ENCODE measurements at places on chromosomes 13 and 19.

GRCh38 chr13:76677043-76677442, 209.2 kb downstream of the KCTD12 start:
- no peak for DNase-seq

DNA sequence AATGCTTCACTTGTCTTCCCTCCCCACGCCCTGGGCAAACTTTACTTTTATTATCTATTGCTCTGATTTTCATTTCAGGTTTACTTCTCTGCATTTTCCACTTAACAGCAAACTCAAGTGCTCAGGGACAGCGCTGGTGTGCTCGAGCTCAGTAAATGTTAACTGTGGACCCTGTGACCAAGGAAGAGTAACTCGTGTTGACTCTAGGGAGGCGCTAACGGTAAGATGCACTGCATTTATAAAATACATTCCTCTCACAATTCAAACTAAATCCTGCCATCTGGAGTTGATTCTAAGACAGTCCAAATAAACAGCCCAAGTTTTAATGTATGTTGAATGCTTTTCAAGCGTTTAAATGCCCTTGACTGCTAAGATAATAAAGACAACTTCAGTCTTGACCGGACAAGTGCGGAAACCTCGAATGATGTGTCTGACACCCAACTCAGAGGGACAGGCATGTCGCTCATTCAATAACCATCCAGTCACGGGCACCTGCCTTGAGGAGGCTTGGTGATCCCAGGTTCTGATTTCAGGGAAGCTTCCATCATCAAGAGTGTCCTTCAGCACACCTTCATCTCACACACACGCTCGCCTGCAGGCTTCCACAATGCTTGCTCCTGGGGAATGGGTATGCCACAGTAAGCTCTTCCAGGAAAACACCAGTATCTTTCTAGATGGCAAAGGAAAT, 93.2 kb downstream of the STK24 start:
- no peak for DNase-seq

- no peak for DNase-seq
Measured at GRCh38 chr19:43747557-43748204, 7.1 kb downstream of the SMG9 start.

DNA sequence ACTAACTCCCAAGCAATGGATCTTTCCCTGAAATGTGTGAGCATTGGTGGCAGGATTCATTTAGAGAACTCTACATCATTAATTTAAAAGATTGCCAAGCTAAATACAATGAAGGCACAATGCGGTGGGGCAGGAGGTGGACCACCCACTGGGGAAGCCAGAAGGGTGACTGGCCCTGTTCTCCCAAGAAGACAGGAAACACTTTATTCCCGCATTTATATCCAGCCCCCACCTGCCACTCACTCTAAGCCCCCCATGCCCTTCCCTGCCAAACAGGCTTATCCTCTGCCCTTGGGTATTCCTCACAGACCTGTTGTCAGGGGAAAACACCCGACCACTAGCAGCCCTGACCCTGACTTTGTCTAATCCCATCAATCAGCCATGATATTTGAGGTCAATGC, 189.1 kb upstream of the UBL3 start:
- DNase-seq = no peak

- no peak for DNase-seq
Measured at GRCh38 chr19:46408664-46409039, 4.7 kb downstream of the CCDC8 start.

DNA sequence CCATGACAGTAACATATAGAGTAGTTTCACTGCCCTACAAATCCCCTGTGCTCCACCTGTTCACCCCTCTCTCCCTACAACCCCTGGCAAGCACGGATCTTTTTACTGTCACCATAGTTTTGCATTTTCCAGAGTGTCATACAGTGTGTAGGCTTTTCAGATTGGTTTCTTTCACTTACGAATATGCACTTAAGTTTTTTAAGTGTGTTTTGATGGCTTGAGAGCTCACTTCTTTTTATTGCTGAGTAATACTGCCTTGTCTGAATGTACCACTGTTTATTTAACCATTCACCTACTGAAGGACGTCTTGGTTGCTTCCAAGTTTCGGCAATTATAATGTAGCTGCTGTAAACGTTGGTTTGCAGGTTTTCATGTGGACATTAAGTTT, 175.1 kb downstream of the ITGBL1 start:
- no peak for DNase-seq

DNA sequence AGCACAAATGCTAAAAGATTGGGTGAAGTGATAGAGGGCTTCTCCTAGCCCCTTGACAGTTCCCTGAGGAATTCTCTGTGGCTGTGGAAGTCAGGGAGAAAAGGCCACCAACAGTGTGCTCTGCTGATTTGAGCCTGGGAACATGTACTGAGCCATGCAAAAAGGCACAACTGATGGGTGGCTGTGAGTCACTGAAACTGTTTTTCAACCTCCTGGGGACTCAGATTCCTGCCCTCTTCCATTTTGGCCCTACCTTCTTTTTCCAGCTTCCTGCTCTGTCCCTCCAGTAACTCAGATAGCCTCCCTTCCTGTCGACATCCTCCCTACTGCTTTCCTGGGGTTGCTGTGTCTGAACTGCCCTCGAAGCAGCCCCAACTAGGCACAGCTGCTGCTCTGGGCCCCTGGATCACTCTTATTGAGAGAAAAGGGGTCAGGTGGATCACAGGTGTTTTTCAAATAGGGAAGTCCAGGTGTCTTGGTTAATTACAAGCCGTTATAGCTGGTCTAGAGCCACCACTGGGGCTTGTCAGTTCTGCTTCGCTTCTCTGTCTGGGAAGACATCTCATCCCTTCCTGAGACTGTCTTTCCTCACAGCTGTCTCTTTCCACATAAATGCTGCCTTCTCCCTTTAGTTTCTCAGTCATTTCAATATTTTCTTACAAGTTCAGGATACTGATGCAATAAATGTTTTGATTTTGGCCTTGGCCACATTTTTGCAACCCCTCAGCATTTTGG, 13.7 kb downstream of the FAM124A start:
- no peak for DNase-seq

- DNase-seq = no peak
Measured at GRCh38 chr19:10878253-10878652, 6.9 kb downstream of the CARM1 start.

- no peak for DNase-seq
Measured at GRCh38 chr13:113002206-113002912, 33.3 kb downstream of the MCF2L start.

GRCh38 chr19:38221919-38222830, 1.8 kb downstream of the DPF1 start:
- DNase-seq = no peak

DNA sequence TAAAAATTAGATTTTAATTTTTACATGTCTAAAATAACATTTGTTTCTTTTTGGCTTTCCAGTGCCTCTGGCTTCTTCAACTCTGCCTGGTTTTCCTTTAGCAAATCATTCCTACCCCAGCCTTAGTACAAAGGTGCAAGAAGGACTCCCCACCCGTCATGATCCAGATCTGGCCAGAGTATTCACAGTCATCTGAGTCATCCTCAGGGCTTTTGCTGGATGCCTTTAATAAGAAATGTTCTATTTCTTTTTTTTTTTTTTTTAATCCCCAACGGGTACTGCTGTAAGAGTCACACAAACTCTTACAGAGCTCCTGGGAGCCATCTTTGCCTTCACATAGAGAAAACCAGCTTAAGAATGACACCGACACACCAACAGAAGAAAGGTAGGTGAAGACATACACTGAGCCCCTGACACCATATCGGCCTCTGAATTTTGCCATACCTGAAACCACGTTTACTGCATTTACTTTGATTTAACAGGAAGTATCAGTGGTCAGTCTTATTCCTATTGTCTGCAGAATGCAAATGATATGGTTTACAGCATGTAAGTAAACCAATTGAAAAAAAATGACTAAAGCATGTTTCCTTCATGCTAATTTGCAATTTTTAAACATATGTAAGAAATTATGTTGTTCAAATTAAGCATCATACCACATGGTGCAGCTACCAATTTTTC, 184.4 kb downstream of the NALCN start:
- DNase-seq = no peak

GRCh38 chr13:44755872-44756271, 179.7 kb upstream of the TSC22D1 start:
- no peak for DNase-seq

GRCh38 chr13:44158881-44159632, 214.6 kb upstream of the SERP2 start:
- DNase-seq = no peak

GRCh38 chr19:6476155-6476895, 5.3 kb downstream of the DENND1C start:
- peak; percentile 69 for DNase-seq

DNA sequence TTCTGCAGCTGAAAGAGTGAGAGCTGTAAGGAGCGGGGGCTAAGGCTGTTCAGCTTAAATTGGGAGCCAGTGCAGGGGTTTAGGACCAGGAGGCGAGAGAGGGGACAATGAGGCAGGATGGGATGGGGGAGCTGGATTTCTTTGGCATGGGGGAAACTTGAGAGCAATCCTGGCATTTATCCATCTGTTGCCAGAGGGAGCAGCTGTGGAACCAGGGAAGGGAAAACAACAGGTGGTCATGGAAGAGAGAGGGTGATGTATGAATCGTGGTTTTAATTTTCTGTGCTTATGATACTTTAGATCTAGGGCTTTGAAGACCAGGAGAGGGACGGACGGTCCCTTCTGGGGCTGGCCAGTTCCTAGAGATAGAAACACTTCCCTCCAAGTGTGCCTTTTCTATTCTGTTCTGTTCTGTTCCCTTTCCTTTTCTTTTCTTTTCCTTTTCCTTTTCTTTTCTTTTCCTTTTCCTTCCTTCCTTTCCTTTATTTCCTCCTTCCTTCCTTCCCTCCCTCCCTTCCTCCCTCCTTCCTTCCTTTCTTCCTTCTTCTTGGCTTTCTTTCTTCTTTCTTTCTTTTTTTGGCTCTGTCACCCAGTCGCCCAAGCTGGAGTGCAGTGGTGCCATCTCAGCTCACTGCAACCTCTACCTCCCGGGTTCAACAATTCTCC, 16.0 kb upstream of the CCL25 start:
- DNase-seq = no peak

- DNase-seq = no peak
Measured at GRCh38 chr13:80419416-80419815, 78.5 kb upstream of the SPRY2 start.

DNA sequence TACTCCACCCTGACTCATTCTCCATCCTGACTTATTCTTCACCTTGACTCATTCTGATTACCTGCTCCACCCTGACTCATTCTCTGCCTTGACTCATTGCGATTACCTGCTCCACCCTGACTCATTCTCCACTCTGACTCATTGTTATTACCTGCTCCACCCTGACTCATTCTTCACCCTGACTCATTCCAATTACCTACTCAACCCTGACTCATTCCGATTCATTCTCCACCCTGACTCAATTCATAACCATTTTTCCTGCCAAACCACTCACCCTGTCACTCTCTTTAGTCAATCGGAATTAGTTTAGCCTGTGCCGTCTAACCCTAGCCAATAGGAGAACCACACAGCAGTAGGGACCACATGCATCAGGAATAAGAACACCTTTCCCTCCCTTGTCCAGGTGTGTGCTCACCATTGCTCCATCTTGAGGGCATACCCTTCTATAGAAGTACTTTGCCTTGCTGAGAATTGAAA, 1227.4 kb upstream of the PCDH20 start:
- DNase-seq = no peak

DNA sequence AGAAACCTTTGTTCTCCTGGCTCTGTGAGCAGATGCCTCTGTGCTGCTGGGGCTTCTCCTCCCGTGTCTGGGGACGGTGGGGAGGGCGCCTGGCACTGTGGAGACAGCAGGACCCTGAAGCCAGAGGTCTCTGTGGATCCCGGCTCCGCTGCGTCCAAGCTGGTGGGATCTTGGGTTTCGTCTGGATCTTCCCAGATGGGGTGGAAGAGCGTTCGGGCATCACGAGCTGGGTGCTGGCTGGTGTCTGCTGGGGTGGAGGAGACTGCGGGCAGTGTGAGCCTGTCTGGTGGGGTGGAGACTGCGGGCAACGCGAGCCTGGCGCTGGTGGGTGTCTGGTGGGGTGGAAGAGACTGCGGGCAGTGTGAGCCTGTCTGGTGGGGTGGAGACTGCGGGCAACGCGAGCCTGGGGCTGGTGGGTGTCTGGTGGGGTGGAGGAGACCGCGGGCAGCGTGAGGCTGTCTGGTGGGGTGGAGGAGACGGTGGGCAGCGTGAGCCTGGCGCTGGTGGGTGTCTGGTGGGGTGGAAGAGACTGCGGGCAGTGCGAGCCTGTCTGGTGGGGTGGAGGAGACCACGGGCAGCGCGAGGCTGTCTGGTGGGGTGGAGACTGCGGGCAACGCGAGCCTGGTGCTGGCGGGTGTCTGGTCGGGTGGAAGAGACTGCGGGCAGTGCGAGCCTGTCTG, 5.6 kb downstream of the TEX29 start:
- DNase-seq = no peak

GRCh38 chr13:97224544-97225300, 2.6 kb downstream of the MBNL2 start:
- DNase-seq = no peak

- DNase-seq = no peak
Measured at GRCh38 chr13:97257800-97258799, 36.0 kb downstream of the MBNL2 start.

GRCh38 chr19:12990431-12990830, 4.8 kb upstream of the NFIX start:
- DNase-seq = no peak

DNA sequence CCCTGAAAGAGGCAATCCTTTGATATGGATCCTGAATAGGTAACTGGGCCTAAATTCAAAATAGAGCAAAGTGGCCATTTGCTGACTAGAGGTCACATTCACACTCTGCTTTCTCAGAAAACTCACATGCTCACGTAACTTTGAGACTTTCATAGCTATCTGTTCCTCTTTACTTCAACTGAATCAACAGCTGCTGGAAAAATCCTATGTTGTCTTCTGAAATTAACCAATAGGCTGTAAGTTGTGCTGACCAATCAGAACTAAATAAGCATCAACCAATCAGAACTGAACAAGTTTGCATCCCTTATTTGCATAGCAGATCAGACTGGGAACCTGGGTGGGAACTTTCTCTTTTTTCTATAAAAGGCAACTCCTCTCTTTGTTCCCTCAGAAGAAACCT, 24.0 kb upstream of the TBC1D4 start:
- DNase-seq = no peak

GRCh38 chr13:44439452-44440024, 65.9 kb downstream of the SERP2 start:
- DNase-seq = no peak

DNA sequence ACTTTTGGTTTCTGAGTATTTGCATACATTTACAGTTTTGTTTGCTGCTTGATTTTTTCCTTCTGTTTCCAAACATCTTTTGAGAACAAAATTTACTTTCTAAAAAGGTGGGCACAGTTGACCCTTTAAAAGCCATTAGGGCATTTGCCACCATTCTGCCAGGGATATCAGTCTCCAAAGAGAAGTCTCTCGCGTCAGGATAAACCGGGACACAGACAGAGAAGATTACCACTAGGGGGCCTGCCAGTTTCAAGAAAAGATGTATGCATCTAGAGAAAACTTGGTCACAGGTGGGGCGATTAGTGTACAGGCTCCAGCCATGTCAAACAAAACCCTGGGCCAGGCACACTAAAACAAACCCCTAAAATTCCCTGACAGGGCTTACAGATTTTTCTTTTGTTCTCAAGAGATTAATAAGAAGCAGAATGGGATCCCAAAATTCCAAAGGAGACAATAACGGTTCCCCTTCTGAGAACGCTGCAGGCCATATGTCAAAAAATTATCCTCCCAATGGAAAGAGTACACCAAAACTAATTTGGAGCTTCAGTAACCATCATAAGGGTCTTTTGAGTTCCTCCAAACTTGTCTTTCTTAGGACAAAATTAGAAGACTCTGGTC, 10.7 kb upstream of the PABPC3 start:
- no peak for DNase-seq

- DNase-seq = no peak
Measured at GRCh38 chr19:41604831-41605230, 22.0 kb downstream of the CEACAM4 start.

Measured in stimulated activated effector memory CD8-positive, alpha-beta T cell treated with anti-CD3 and anti-CD28 coated beads, Interleukin-12 subunit alpha, Interleukin-12 subunit beta, amount 100 ng/mL, for 72 hours (primary cell).